CD8-positive, alpha-beta T cell (primary cell): ENCODE measurements at places on chromosomes 5 and 9.

DNA sequence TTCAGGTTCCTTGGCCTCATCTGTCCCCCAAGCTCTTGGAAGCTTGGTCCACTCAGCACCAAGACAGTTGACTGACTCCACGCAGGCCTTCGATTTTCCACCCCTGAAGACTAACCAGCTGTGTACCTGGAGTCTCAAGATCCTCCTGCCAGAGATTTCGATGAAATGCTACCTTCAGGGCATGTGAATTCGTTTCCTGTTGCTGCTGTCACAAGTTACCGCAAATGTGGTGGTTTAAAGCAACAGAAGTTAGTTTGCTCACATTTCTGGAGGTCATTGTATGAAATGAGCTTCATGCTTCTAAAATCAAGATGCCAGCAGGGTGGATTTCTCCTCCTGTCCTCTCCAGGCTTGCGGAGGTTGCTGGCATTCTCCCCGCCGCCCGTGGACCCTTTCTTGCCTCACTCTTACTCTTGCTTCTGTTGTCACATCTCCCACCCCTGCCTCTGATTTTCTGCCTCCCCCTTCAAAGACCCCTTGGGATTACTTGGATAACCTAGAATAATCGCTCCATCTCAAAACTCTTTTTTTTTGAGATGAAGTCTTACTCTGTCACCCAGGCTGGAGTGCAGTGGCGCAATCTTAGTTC lies 27.6 kb upstream of the RETREG1 start:
- peak; percentile 29 for DNase-seq

- DNase-seq = no peak
Measured at GRCh38 chr5:72246954-72247442, 73.0 kb downstream of the MRPS27 start.

DNA sequence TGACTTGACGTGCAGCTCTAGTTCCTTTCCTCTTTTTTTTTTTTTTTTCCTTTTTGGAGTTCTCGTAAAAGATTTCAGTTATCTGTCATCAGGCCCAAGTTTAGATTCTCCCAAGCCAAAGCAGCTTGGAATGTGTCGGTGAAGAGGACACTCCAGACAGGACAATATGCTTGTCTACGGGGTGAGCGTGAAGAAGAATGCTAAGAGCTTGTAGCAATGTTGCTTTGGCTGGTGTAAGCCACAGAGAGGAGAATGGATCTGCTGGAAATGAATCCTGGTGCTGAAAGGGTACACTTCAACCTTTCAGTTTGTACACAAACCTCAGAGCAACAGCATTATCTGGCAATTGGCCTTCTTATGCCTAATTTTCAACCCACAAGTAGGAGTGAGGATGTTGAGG lies 92.4 kb downstream of the ISL1 start:
- DNase-seq = no peak

DNA sequence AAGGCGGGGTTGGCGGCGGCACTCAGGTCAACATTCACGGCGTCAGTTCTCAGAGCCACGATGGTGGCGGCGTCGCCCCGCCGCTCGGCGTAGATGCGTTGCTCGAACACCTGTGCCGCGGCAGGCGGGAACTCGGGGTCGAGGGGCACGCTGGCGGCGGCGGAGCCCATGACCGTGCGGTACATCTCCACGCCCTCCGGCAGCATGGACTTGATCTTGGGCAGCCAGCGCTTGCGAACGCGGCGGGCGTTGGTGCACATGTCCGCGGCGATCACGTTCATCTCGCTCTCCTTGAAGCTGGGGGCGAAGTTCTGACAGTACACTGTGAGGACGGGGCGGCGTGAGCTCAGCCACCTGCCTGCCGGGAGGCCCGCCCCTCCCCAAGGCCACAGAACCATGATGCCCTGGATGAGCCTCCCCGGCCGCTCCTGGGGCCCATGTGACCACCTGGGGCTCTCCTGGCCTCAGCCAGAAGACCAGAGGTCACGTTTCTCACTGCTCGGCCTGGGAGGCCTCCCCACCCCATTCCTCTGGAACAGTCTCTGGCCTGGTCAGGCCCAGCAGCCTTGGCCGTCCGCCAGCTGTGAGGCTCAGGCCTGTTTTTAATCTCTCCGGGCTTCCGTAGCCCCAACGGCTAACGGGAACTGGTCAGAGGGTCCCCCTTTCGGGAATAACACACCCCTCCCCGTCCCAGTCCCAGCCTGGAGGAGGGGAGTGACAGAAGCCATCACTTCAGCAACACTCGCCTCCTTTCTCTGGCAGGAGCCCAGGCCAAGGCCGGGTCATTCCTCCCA lies 50.7 kb upstream of the UBAC1 start:
- DNase-seq = no peak

GRCh38 chr5:113770648-113771047 lies 257.2 kb downstream of the YTHDC2 start:
- no peak for DNase-seq

DNA sequence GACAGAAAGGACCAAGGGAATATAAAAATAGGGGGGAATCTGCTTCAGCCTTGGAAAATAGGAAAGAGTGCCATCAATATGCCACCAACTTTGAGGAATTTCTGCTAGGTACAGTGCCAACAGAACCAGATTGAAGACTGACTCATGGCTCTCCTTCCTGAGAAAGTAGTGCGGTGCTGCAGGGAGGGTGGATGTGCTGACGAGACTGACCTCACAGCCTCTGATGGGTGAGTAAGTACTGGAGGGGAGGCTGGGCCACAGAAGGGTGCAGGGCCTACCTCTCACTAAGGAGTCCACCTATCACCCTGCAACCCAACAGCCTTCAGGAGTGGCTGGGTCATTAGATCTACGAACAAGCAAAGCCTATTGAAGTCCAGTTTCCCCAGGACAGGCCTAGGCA lies 187.6 kb downstream of the GABBR2 start:
- no peak for DNase-seq

DNA sequence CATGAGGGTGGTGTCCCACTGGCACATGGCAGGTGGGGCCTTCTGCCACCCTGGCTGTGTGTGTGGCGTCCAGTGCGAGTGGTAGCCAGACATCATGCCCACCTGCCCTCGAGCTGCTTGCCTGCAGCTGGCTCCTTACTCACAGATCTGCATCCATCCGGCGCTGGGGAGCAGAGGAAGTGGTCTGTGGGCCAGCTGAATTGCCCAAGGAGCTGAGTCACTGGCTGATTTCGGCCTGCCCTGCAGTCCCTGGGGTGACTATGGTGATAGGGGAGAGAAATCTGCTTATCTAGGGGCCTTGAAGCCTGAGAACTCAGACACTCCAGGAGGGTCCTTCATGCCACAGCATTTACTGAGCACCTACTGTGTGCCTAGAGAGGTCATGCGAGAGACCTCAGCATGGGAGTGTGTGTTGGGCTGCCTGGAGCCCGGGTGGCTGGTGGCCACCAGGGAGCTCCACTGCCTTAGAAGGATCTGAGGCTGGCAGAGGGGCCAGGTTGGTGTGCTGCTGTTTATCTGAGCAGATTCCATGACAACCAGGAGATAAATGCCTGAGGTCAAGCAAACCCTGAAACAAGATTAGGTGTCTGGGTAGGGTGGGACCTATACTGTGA lies 57.1 kb downstream of the SLC22A5 start:
- no peak for DNase-seq

DNA sequence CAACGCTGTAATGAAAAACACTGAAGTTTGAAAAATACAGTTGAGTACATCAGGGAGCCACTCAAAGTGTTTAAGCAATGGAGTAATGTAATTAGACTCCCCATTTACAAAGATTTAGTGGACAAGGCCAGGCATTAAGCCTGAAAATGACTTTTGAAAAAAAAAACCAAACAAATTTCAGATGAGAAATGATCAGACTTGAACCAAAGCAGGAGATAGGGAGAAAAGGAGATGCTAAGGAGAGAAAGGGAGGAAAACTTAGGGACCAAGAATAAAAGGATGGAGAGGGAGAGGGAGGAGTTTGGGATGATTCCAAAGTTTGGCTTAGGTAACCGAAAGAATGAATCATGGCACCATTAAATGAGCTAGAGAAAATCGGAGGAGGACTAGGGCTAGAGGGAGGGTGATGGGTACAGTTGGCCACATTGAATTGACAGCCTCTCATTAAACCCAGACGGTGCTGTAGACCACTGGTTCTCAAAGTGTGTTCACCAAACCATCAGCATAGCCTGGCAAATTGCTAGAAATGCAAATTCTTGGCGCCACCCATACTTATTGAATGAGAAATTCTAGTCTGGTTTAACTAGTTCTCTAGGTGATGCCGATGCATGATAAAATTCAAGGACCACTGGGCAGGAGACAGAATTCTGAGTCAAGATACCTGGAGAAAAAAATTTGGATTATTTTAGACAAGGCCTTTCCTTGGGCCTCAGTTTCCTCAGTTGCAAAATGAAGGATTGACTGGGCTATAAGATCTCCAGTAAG lies 6.2 kb upstream of the CPEB4 start:
- no peak for DNase-seq

- DNase-seq = no peak
Measured at GRCh38 chr5:163478126-163478981, 17.9 kb downstream of the HMMR start.

- DNase-seq = peak; percentile 91
Measured at GRCh38 chr5:140157032-140157781, 17.8 kb upstream of the CYSTM1 start.

DNA sequence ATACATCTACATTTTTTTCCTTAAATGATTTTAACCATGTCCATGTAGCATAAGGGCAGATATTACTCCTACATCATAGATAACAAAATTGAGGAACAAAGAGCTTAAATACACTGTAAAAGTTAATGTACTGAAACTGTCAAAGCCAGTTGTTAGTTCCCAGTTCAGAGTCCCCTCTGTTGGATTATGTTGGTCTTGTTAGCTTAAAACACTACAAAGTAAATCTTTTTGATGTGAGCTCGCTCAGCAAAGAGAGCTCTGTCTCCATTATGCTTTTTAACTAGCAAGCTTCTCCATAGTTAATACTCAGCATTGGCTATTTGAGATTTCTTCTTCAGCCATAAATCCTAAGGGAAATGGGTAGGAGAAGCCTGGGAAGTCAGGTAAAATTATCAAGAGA lies 149.1 kb downstream of the ADAMTS6 start:
- no peak for DNase-seq

DNA sequence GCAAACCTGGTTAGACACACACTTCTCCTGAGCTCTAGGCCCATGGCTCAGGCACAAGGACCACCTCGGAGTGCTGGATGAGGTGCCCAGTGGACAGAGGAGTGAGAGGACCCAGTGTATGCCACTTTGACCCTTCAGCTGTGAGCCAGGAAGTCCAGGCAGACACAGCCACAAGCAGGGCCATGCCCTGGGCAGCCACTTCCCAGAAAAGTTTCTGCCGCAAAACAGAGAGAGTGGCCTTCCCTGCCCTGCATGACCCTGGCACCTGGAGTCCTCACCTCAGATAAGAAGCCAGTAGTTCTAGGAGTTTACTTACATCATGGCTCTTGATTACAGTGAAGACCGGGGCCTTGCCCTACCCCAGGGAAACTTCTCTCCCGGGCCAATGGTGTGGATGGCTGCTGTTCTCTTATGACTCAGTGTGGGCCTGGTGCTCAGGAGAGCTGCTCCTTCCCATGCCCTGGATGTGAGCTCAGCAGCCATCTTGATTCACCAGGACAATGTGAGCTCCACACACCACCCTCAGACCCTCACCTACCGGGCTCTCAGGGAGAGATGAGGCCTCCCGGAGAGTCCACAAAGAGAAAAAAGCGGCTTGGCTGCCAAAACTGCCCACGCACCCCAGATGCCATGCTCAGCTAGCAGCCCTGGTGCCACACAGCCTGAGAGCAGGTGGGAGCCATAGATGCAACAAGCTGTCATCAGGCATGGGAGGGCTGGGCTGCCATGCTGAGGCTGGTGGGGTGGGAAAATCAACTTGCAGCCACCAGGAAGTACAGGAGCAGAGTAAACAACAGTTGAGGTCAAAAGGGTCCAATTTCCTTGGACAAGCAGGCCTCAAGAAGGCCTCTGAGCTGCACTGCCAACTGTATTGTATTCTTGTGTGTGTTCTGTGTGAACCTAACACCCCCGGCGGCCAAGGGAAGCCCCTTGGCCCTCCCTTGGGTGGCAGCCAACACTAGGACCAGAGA lies 11.7 kb upstream of the IRF1 start:
- DNase-seq = no peak

GRCh38 chr9:5665059-5665458 lies 36.2 kb downstream of the RIC1 start:
- DNase-seq = no peak

DNA sequence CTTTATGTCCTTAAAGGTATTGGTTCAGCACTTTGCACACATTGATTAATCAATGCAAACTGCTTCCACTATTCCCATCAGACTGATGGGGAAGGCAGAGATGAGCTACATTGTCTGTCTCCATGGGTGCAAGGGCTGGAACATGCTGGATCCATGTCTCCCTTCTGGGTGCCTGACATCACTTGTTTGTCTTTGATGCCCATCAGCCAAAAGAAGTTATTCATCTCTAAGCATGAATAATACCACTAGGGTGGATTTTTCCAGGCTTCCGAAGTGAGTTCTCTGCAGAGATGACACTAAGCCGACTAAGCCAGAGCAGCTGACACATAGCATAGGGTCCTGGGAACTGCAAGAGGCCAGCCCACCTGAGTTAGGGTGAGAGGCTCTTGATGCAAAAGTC lies 8.7 kb downstream of the FGF1 start:
- DNase-seq = no peak

DNA sequence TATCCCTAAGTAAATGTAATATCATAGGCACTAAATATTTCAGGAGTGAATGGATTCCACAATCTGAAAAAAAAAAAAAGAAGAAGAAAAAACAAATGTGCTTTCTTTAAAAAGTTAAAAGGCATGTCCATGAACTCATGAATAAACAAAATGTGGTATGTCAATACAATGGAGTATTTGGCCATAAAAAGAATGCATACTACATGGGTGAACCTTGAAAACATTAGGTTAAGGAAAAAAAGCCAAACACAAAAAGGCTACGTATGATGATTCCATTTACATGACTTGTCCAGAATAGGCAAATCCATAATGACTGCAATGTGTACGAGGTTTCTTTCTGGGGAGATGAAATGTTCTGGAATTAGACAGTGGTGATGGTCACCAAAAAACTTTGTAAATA lies 45.3 kb downstream of the FNIP1 start:
- DNase-seq = no peak

GRCh38 chr5:395921-396530 lies 47.0 kb upstream of the EXOC3 start:
- no peak for DNase-seq
